Activated CD8-positive, alpha-beta memory T cell treated with anti-CD3 and anti-CD28 coated beads for 1 hour (primary cell): ENCODE measurements at places on chromosomes 7 and 10.

- DNase-seq = no peak
These were observed 21.2 kb upstream of the SLC16A12 start for GRCh38 chr10:89556600-89556999.

DNA sequence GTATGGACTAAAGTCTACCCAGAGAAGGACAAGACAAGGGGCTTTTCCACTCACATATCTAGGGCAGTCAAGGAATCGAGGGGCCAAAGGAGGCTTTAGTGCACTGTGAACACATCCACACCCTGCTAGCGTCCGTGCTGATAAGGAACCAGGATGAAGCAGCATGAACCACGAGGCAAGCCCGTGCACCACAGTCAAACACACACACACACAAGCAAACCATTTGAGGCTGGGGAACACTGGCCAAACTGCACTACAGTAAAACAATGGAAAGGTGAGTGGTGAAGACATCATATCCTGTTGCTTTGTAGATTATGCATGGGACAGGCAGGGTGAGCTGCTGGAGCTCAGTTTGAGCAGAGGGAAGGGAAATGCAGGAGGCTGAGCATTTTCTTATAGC, 177.4 kb upstream of the CDCA7L start:
- no peak for DNase-seq

- no peak for DNase-seq
These were observed 37.7 kb upstream of the ITPRID1 start for GRCh38 chr7:31476073-31476745.

DNA sequence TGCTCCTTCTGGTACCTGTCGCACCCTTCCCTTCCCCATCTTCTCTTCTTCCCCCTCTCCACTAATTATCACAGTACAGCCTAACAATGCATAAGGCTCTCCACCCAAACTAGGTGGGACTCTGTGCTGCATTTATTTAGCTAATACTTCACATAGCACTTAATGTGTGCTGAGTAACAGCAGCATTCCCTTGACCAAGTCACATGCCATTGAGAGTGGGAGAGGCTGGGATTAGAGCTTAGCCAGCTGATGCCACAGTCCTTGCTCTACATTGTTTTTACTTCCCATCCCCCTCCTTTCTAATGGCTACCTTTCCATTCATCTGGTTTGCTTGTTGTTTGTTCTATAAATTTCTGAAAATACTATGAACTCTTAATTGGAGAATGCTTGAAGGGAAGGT, 426.9 kb downstream of the LRMDA start:
- no peak for DNase-seq

GRCh38 chr7:151088019-151088855, 2.0 kb downstream of the AGAP3 start:
- no peak for DNase-seq
